HS-5 (cell line): ENCODE measurements at places on chromosomes 16 and 17.
A peak's percentile ranks its signal among the peaks of the same experiment; 100 is the strongest.

DNA sequence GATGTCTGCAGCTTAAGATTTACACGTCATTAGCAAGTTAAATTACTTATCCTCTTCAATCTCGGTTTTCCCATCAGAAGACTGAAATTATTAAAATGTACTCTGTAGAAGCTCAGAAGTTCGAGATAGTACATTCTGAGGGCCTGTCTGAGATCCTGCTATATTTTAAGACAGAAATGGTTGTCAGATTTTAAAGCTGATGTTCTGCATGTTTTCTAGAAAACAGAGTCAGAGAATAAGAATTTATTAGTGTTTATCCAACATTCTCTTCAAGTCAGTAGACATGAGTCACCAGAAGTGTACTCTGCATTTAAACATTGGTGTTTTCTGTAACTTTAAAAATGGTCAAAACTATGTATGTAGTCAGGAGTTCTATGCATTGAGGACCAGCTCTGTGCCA is 155.2 kb upstream of the MYOCD start:
- DNase-seq = no peak

GRCh38 chr16:87041286-87041685 is 275.9 kb downstream of the C16orf95 start:
- DNase-seq = no peak

GRCh38 chr16:54135361-54136275 is 151.0 kb downstream of the IRX3 start:
- DNase-seq = peak; percentile 64

DNA sequence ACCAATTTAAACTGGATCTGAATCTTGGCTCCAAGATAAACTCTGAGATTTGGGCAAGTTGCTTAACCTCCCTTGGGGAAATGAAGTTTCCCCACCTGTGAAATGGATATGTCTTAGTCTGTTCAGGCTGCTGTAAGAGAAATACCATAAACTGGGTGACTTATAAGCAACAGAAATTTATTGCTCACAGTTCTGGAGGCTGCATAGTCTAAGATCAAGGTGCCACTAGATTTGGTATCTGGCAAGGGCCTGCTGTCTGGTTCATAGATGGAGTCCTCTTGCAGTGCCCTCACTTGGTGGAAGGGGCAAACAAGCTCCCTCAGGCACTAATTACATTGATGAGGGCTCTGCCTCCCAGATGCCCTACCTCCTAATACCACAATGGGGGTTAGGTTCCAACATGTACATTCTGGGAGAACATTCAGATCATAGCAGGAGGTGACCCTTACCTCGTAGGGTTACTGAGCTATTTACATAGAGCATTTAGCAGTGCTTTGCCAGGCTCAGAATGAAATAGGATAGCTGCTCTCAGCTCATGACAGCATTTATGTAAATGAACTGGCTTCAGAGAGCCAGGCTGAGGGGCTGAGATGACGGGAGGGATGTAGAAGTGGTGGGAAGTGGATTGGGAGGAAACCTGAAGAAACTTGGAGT is 83.9 kb downstream of the SPECC1 start:
- no peak for DNase-seq

- DNase-seq = no peak
These were observed at the start of gene ARHGDIA for GRCh38 chr17:81870981-81871386. Gene ARHGDIA, minus strand, starts transcription at chr17:81871337. Its CDS starts 1,407 bp downstream, at chr17:81869930.

- DNase-seq = no peak
These were observed 16.6 kb downstream of the RMI2 start for GRCh38 chr16:11361701-11362451.

DNA sequence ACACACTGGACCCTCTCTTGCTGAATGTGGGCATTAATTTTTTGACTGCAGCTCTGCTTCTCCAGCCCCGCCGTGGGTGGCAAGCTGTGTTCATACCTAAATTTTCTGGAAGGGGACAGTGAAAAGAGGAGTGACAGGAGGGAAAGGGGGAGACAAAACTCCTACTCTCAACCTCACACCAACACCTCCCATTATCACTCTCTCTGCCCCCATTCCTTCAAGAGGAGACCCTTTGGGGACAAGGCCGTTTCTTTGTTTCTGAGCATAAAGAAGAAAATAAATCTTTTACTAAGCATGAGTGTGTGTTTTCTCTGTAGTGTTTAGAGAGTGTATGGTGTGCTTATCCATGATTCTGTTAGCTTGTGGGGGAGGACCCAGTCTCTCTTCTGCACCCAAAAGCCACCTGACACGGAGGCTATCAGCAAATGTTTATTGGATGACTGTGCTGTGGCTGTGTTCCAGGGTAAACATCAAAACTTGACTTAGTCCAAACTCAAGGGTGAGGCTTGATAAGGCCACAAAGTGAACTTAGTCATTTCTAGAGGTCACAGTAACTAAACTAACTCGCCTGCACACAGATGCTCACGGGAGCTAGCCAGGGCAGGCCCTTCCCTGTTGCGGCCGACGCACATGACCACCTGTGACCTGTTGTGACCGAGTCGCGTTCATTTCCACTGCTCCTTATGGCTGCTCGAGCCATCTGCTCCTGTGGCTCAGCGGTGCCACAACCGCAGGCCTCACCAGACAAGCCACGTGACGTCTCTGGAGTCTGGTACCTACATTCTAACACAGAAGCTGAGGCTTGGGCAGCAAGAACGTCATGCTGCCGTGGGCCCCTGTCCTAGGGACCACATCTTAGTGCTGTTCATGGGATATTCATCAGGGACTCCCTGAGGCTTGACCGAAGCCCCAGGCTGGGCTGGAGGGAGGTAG is 9.8 kb upstream of the MED11 start:
- DNase-seq = no peak

- DNase-seq = no peak
These were observed 668.8 kb downstream of the WWOX start for GRCh38 chr16:78768226-78768625.

DNA sequence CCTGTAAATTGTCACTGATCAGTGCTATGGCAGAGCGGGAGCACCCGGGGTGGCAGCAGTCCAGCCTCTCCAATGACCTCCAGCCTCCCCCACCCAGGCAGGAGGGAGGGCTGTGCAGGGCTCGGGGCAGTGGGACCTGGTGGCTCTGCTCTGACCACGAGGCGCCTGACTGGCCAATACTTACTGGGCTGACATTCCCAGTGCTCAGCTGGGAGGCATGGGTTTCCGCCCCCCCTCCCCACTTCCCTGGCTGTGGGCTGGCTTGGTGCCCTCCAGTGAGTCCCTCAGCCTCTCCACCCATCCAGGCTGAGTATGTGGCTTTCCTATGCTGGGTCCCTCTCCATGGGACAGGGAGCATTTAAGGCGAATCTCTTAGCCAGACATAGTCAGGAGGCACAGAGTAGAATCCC is 2.7 kb downstream of the SOCS3 start:
- no peak for DNase-seq

- DNase-seq = no peak
These were observed 29.0 kb upstream of the ATP2C2 start for GRCh38 chr16:84339311-84339710.

GRCh38 chr17:45364531-45365390 is 47.9 kb upstream of the MAP3K14 start:
- DNase-seq = no peak
